Right lung (tissue), 10 donors: ENCODE measurements at places on chromosomes 2 and 18.

DNA sequence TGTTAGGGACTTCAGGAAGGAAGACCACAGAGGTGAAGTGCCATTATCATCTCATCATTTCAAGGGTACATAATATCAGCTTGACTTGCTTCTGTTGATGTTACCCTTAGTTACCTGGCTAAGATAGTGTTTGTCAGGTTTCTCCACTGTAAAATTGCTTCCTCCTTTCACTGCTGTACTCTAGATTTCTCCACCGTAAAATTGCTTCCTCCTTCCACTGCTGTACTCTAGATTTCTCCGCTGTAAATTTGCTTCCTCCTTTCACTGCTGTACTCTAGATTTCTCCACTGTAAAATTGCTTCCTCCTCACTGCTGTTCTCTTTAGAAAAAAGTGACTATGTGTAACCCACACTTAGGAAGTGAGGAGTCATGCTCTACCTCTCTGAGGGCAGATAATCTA lies 1460.3 kb downstream of the SUCLG1 start:
- DNase-seq = no peak

DNA sequence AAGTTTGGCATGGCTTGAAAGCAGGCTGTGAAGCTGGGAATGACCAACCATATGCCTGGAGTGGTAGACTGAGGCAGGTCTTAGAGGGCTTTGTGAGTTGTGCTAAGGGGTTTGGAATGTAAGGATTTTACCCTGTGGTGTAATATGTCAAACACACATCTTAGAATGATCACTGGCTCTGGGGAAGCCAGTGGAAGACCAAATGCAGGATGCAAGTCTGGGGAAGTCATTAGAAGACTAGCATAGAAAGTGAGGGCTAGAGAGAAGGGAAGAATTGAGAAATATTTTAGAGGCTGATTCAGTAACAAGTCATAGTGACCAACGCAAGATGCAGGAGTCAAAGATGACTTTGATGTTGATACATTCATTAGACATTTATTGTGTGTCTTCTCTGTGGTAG lies 3.5 kb upstream of the FHOD3 start:
- no peak for DNase-seq

DNA sequence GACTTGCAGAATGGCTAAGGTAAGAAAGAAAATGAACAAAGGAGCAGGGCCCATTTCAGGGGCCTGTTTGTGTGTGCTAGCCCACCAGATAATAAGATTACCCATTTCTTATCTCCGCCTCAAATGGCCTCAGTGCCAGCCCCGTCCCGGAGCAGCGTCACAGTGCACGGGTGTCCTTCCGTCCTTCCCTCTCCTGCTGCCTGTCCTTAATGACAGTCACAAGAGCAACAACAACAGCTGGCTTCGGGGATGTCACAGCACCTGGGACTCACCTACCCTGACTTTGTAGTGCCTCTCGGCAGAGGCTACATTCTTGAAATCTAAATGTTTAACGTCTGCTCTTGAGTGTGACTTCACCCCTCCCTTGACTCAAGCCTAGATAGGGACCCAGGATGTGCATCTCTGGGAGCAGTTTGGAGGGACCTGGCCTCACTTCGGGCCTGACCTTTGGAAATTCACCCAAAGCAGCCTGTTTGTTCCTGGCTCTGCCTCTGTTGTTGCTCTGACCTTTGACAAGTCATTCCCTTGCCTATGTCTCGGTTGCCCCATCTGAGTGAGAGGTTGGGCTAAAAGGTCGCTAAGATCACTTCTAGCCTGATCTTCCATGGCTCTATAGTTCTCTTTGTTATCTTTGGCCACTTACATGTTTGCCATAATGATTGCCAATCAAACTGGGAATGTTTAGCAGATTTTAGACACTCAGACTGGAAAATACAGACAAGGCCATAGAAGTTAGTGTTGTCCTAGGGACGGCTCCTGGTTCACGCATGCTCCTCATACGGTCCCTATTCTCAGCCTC lies 122.5 kb downstream of the KLHL29 start:
- no peak for DNase-seq

DNA sequence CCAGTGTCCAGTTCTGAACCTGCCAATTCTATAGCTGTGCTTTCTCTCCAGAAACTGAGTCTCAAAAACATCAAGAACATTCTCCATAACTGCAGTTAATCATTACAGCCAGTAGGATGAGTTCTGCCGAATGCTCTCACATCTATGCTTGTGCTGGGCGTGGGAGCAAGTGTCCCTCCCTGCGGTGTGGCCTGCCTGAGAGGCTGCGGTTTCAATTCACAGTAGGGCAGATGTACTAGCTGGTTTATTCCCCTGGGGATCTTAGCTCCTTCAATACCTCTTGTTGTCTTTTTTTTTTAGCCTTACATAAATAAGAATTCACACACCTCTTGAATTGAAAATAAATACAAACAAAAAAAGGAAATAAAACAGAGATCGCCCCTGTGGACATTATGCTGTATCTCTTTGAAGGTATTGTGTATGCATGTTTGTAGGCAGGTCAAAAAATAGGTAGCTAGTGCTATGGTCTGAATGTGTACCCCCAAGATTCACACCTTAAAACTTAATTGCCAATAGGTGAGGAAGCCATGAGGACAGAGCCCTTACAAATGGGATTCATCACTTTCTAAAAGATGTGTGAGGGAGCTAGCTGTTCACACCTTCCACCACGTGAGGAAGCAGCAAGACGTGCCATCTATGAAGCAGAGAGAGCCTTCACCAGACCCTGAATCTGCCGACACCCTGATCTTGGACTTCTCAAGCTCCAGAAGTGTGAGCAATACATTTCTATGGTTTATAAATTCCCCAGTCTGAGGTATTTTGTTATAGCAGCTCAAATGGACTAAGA lies 74.3 kb downstream of the BCL2L11 start:
- no peak for DNase-seq

GRCh38 chr2:158478816-158479215 lies 22.1 kb downstream of the PKP4 start:
- no peak for DNase-seq

DNA sequence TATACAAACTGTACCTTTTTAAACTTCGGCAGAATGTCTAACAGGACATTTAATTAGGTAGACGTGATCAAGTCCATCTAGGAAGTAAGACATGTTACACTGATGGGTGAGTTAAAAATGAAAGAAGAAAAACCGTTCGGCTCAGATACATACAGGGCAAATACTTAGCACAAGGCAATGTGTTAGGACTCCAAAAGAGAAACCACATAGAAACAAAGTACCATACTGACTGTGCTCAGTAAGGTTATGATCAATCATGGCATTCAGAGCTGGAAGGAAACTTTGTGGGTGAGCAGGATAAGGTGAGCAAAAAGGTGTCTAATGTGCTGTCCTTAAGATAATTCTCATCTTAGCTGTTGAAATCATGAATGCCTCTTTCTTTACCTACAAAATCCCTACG lies 211.9 kb downstream of the STK39 start:
- DNase-seq = no peak

DNA sequence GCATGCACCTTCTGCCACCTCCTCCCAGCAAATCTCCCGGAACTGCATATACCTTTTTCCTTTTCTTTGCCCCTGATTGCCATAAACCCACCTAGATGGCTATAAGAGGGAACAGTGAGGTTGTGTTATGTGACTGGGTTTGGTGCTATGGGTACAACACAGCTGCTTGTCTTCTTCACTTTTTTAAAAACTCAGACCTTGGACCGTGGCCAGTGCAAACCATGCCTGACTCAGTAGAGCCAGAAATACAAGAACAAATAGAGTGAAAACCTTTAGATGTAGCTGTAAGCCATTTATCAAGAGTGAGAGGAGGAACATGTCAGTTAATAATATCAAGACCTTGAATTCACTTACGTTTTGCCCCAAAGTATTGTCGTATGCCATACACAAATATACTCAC lies 267.4 kb upstream of the CHAC2 start:
- peak; percentile 16 for DNase-seq

- DNase-seq = no peak
These were observed 594.4 kb upstream of the ID2 start for GRCh38 chr2:8087480-8087840.

DNA sequence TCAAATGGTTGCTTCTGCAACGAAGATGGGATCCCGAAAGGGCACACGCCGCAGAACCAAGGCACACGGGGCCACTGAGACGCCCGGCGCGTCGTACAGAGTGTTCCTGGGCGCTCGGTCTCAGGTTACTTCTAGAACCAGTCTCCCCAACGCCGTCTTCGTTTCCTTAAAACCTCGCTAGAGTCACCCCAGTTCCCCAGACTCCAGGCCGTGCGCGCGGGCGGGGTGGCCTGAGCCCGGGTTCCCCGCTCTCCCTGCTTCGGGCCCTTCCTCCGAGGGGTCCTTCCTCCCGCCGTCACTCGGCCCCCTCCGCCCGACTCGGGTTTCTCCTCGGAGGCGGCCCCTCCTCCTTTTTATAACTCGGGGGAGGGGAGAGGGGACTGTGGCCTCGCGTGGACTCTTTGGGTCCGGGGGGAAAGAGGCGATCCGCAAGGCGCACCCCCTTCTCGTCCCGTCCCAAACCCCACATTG lies 774 bp upstream of the FZD7 start:
- peak; percentile 77 for DNase-seq

DNA sequence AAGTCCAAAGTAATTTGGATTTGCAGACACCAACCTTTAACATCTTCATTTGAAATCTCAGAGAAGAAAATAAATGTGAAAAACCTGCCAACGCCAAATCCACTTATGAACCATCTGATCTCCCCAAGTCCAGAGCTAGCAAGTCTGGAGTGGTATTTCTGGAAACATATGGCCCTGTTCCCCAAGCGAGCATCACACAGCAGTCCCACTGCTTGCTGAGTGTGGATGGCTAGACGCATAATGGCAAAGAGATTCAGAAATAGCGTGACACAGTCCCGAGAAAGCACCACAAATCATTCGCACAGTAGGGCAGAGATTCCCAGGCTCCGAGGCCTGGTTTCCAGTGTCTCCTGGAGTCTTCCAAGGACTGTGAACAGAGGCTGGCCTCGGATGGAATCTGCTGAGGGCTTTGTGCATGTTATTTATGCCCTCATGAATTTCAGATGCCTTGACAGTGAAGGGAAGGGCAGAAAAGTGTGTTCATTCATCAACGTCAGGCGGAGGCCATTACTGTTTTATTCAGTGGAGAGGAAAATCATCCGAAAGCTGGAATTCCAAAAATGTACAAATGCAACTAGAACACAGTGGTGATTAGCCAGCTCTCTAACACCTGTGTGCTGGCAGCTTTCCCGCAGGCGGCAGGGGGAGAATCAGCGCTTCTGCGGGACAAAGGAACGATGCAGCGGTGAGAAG lies 417.0 kb downstream of the EIPR1 start:
- no peak for DNase-seq

DNA sequence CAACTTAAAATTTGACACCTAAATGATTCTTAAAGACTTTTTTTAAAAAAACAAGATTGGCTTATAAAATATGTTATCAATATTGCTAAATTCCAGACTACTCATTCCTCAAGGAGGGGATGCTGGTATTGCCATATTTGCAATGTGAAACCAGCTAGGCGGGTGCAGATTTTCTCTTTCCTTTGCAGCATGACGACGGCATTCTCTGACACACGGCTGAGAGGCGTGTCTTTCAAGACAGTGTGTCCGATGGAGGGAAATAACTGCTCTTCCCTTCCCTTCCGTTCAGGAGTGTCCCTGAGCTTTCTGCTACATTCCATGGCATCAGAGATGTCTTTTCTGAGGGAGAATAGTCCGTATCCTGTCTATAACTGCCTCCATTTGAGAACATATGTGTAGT lies 38.2 kb upstream of the CNGA3 start:
- no peak for DNase-seq

- no peak for DNase-seq
These were observed 446.2 kb downstream of the PIK3C3 start for GRCh38 chr18:42401131-42401673.

DNA sequence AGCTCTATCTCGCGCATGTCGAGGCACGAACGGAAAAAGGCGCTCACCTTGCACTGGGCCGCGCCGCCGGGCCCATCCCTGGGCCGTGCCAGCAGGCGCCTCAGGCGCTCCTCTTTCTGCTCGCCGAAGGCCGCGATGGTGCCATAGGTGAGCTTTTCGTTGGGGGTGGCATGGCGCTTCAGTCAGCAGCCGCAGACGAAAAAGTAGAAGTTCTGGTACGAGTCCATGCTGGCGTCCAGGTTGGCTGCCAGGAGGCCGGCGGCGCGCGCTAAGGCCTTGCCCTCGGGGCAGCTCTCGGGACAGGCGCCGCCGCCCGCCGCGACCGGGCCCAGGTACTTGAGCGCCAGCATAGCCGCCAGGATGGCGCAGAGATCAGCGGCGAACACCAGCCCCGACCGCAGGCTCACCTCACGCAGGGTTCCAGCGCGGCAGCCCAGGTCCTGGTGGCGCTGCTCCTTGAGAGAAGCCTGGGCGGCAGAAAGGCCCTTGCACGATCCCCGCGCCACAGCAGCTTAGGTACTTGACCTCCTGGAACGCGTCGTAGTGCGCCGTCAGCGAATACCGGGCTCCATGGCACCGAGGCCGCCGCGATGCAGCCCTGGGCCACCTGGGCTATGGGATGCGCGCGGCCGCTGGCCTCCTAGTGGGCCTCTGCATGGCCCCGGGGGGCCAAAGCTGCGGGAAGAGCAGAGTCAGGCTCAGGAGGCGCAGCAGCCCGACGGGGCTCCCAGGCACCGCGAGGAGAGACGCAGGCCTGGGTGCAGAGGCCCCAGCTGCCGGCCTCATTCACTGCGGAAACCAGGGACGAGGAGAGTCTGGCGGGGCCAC lies 12.8 kb downstream of the ALPG start:
- DNase-seq = no peak

GRCh38 chr18:11366410-11366809 lies 217.0 kb upstream of the PIEZO2 start:
- DNase-seq = no peak

DNA sequence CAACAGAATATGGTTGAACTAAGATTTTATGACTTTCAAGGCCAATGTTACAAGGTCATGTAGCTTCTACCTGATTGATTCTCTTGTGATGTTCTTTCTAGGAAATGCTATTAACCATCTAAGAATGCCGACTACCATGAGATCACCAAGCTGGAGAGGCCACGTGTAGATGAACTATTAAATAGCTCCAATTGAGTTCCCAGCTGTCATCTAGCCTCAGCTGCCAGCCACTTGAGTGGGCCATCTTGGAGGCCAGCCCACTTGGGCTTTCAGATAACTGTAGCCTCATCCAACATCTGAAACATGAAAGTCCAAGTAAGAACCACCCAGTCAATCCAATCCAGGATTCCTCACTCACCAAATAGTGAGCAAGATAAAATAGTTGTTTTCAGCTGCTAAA lies 376.9 kb upstream of the TMEFF2 start:
- no peak for DNase-seq

GRCh38 chr2:209495855-209496585 lies 72.2 kb downstream of the MAP2 start:
- no peak for DNase-seq

- DNase-seq = no peak
These were observed 12.1 kb upstream of the TTN start for GRCh38 chr2:178819147-178819875.

GRCh38 chr2:160432633-160433032 lies 61.0 kb downstream of the RBMS1 start:
- DNase-seq = no peak

- no peak for DNase-seq
These were observed 428.6 kb upstream of the FSHR start for GRCh38 chr2:49582946-49583345.

GRCh38 chr2:119950966-119951365 lies 61.9 kb upstream of the EPB41L5 start:
- peak; percentile 24 for DNase-seq
